ENCODE measurements at places on chromosomes 6 and 20.

DNA sequence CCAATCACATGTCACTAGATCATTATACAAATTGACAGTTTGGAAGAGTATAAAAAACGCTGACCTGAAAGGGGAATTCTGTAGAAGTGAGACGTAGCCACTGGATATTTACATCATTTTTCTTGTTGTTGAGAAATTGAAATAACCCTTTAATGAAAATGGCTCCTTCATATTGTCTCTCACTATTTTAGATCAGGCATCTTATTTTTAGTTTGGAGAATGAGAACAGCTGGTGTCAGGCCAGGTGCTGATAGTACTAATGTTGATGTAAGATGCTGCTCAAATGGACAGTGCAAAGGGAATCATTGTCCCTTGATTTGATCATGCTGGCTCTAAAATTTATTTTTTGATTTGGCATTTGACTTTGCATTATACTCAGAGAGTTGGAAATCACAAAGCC, 17.4 kb downstream of the NKAIN2 start:
- DNase-seq = no peak

- no peak for DNase-seq
These were observed 31.7 kb downstream of the WRNIP1 start for GRCh38 chr6:2796861-2797260.

DNA sequence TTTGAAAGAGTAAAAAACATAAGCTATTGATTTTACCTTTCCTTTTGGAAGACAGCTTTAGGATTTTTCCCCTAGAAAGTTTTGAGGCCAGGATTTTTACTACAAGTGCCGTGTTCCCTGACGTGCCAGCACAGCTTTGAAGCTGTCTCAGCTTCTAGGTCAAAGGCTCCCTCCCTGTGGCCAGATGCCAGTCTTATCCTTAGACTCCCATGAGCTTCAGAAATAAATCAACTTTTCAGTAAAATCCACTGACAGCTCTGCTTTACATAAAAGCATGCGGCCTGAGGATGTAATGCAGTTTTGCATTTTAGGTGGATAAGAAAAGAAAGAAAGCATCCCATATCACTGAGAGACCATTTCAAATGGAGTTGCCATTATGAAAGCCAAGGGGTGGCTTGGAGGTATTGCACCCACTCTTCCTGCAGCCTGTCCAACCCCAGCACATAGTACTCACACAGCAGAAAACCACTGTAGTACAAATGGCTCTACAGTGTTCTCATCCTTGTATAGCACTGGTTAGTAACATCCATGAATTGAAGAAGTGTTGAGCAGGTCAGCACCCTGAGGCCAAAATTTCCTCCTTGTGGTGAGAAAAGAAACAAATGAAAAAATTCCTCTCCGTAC, 15.2 kb upstream of the ATXN1 start:
- no peak for DNase-seq

DNA sequence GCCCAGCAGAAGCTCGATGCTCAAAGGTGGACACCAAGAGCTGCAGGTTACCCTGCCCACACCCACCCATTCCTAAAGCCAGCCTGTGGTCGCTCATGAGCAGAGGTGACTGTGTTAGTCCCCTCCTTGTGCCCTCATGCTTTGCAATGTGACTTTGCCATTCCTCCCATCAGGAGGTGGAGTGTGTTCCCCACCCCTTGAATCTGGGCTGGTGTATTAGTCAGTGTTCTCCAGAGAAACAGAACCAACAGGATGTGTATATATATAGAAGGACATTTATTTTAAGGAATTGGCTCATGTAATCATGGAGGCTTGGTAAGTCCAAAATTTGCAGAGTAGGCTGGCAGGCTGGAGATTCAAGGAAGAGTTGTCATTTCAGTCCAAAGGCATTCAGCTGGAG, 54.4 kb upstream of the RNF24 start:
- DNase-seq = no peak

DNA sequence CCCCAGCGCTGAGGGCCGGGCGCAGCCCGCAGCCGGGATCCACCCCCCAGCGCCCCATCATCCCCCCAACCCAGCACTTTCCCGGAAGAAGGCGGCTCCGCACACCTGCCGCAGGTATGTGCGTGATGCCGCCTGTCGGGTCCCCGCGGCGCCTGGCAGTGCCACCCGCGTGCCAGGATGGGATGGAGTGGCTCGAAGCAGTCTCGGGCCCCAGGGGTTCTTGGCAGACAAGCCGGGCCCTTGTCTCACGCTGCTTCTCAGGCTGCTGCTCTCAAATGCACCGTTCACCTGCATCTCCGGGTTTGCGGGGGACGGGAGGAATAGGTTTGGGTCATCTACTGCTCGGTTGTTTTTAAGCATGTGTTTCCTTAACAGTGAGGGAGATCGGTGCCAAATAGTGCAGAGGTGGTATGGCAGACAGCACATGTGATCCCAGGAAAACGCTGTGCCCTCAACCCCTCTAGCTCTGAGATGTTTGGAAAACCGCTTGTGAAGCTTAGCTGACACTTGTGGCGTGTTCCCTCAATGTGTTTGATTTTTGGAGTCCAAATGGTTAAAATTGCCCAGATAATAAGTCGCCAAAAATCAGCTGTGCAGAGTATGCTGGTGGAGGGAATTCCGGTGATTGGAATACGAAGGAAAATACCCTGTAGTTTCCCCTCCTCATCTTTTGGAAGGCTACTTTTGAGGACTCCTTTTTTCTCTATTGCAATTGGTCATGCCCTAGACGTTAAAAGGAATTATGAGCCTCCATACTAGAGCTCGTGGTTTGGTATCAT, 926 bp downstream of the MYLIP start:
- peak; percentile 43 for DNase-seq

GRCh38 chr6:34082348-34082747, 63.5 kb downstream of the GRM4 start:
- no peak for DNase-seq

GRCh38 chr6:158654960-158655489, 5.2 kb downstream of the SYTL3 start:
- DNase-seq = peak; percentile 46

DNA sequence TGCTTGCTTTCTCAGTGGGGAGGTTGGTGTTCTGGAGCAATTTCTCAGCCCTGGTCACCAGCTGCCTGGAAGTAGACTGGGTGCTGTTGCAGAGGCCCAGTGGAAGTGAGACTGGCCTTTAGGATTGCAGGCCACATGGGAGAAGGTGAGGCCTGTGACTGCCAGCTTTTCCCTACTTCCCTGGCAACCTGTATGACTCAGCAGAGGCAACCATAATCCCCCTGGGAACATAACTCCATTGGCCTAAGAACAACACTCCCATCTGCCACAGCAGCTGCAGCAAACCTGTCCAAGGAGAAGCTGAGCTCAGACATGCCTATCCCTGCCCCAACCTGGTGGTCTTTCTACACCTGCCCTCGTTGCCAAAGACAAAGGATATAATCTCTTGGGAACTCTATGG, 473.5 kb upstream of the SPTLC3 start:
- peak; percentile 99 for DNase-seq

- DNase-seq = peak; percentile 94
These were observed 192.9 kb downstream of the SYNDIG1 start for GRCh38 chr20:24662322-24662721.

GRCh38 chr6:38579010-38579628, 60.6 kb downstream of the BTBD9 start:
- no peak for DNase-seq

DNA sequence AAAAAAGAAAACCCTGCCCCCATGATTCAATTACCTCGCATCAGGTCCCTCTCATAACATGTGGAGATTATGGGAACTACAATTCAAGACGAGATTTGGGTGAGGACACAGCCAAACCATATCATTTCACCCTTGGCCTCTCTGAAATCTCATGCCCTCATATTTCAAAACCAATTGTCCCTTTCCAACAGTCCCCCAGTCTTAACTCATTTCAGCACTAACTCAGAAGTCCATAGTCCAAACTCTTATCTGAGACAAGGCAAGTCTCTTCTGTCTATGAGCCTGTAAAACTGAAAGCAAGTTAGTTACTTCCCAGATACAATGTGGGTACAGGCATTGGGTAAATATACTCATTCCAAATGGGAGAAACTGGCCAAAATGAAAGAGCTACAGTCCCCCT, 536.1 kb downstream of the MEI4 start:
- DNase-seq = no peak

All from NCI-H2171 treated with DMSO at 0.1 percent for 48 hours (cell line).